ENCODE measurements at places on chromosomes 3 and 15.
A peak's percentile ranks its signal among the peaks of the same experiment; 100 is the strongest.

- no peak overlapping the region for H3K4me3 ChIP-seq
- H3K36me3 ChIP-seq: no peaks in the 10 kb centered on the region
Observed at GRCh38 chr3:186788482-186789370, 5.3 kb downstream of the EIF4A2 start.

GRCh38 chr3:52044869-52045619 is 11.3 kb downstream of the DUSP7 start:
- DNase-seq: no peak
- no peaks in the 10 kb centered on the region for H3K4me1 ChIP-seq
- H3K36me3 ChIP-seq: no peaks in the 10 kb centered on the region
- no peak overlapping the region for H3K4me3 ChIP-seq
- H3K27ac ChIP-seq: no peak overlapping the region

- no peak overlapping the region for H3K4me3 ChIP-seq
- no peaks in the 10 kb centered on the region for H3K4me1 ChIP-seq
- H3K27ac ChIP-seq: no peak overlapping the region
- DNase-seq: no peak
Observed at GRCh38 chr3:111695636-111696117, 100.5 kb upstream of the ZBED2 start.

DNA sequence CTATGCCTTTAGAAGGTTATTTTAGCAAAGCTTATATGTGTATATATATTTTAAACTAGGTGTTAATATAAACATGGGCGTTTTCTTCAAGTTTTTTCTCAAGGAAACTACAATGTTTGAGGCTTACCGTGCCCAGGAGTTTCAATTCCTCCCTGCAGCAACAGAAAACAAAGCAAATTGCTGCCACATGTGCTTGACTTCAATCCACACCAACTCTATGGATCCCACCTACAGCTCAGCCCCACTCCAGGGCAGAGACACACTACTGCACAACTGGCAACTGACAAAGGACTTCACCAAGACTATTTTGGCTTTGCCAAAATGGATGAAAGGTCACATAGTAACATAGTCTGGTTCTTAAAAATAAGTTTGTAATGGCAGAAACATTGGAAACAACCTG is 346.6 kb downstream of the ERC2 start:
- H3K27ac ChIP-seq: no peak overlapping the region
- H3K36me3 ChIP-seq: no peaks in the 10 kb centered on the region
- DNase-seq: no peak
- H3K27me3 ChIP-seq: no peaks in the 10 kb centered on the region
- H3K4me3 ChIP-seq: no peak overlapping the region

- H3K27me3 ChIP-seq: no peaks in the 10 kb centered on the region
- H3K4me3 ChIP-seq: peak overlapping the region; percentile 86
- H3K36me3 ChIP-seq: no peaks in the 10 kb centered on the region
- peak; percentile 87 for DNase-seq
- H3K27ac ChIP-seq: peak overlapping the region; percentile 97
Observed at GRCh38 chr3:184314700-184315542, 515 bp downstream of the EIF4G1 start.

GRCh38 chr15:50315814-50316630 is 39.0 kb downstream of the GABPB1 start:
- DNase-seq: no peak
- no peak overlapping the region for H3K4me3 ChIP-seq
- H3K27me3 ChIP-seq: no peaks in the 10 kb centered on the region
- no peaks in the 10 kb centered on the region for H3K4me1 ChIP-seq
- H3K27ac ChIP-seq: no peak overlapping the region
- no peaks in the 10 kb centered on the region for H3K36me3 ChIP-seq

DNA sequence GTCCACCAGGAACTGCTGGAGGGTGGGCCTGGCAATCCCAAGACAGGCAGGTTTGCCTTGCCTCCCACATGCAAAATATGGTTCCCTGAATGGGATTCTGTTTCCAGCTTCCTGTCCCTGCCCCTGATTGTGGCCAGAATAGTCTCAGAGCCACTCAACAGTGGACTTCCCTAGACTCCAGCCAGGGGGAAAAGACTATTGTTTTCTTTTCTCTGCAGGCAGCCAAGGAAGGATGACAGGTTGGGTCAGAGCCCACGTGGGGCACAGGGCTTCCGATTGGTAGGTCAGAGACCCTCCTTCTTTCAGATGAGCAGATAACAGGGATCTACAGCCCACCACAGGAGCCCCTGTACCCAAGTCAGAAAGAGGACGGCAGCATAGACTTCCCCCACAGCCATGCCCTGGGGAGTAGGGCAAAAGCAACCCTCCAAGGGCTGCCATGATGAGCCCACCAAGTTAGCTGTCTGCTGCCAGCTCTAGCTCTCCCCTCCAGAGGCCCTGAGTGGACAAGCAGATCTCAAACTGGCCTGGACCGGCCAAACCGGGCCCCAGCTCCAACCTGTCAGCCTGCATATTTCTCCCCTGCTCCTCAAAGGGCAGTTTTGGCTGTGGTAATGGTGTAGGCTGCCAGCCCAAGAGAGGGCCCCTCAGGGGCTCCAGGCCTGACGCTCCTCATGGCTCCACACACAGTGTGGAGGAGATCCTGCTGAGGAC is 6.4 kb downstream of the TLR9 start:
- H3K27ac ChIP-seq: peak overlapping the region; percentile 25
- peaks cover 4% of the 10 kb centered on the region for H3K4me1 ChIP-seq
- H3K36me3 ChIP-seq: no peaks in the 10 kb centered on the region
- no peak overlapping the region for H3K4me3 ChIP-seq
- DNase-seq: no peak

DNA sequence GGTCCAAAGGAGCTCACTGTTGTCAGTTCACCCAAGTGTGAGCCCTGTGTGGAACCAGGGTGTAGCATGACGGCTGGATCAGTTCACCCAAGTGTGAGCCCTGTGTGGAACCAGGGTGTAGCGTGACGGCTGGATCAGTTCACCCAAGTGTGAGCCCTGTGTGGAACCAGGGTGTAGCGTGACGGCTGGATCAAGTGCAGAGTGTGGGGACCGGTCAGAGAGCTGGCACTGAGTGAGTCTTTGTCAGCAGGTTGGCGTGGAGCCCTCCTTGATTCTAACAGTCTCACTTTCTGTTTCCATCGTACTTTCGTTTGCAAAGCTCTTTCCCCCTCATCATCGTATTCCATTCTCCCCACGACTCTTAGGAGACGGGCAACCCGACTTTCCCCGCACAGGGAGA is 57.9 kb upstream of the DLG1 start:
- no peak for DNase-seq
- H3K4me3 ChIP-seq: no peak overlapping the region
- no peaks in the 10 kb centered on the region for H3K4me1 ChIP-seq
- H3K36me3 ChIP-seq: no peaks in the 10 kb centered on the region
- no peaks in the 10 kb centered on the region for H3K27me3 ChIP-seq

Measured in uterus (tissue), 4 donors.